ENCODE measurements at places on chromosomes 16 and 17.

DNA sequence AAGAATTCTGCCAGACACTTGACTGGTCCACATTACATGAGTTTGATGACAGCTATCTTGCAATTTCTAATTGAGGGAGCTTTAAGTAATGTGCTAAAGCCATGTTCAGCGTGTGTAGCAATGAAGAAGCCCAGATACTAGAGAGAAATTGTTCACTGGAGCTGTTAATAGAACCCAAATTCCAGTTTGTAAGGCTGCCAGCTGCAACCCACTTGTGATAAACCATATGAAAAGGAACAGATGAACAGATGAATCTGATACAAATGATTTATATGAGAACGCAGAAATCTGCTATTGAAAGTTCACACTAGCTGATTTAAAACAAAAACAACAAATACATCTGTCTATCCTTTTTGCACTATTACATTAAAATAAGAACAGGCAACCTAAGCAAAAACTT lies 6.2 kb downstream of the NACA2 start:
- H3K36me3 ChIP-seq: no peaks in the 10 kb centered on the region
- H3K4me1 ChIP-seq: no peaks in the 10 kb centered on the region
- no peak overlapping the region for H3K4me3 ChIP-seq
- no peak for ATAC-seq
- H3K27me3 ChIP-seq: peaks cover 21% of the 10 kb centered on the region
- no peak overlapping the region for H3K27ac ChIP-seq

- H3K27ac ChIP-seq: peak overlapping the region; percentile 99
- H3K4me3 ChIP-seq: peak overlapping the region; percentile 85
- ATAC-seq: no peak
- H3K36me3 ChIP-seq: peaks cover 69% of the 10 kb centered on the region
- peaks cover 26% of the 10 kb centered on the region for H3K4me1 ChIP-seq
- no peaks in the 10 kb centered on the region for H3K27me3 ChIP-seq
Measured at GRCh38 chr17:59785091-59785799, 77.8 kb downstream of the VMP1 start.

DNA sequence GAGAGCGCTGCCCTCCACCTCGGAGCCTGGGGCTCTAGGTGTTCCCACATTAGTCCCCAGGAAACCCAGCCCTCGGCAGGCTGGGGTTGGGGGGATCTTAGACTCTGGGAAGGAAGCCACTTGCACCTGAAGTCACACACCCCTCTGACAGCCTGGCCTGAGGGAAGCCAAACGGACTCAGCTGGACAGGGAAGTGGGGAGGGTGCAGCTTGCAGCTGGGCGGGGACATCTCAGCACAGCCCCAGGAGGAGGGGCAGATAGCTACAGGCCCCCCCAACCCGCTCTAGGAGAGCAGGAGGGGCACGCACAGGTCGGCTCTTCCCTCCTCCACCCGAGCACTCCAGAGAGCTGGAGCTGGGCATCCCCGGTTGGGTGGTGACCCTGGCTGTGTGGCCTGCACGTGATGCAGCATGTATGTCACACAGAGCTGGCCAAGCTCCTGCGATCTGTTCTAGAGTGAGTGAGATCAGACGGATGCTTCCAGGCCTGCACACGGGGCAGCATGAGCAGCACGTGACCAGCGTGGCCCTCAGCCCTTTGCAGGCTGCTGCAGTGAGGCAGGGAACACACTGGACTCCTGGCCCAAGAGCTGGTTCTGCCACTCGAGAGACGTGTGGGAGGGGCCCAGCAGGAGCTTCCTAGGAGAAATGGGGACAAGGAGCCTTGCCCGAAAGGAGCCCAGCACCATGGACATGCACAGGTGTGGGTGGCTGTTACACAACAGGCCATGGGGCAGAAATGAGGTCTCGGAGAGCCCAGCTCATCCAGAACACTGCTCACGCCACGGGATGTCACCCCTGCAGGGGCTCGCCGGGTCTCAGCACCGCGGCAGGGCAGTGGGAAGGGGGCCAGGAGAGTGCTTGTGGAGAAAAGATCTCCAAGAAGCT lies 15.4 kb downstream of the KIFC3 start:
- H3K27ac ChIP-seq: no peak overlapping the region
- ATAC-seq: no peak
- H3K27me3 ChIP-seq: no peaks in the 10 kb centered on the region
- no peaks in the 10 kb centered on the region for H3K36me3 ChIP-seq
- H3K4me3 ChIP-seq: no peak overlapping the region

GRCh38 chr17:47066095-47066494 lies 87.0 kb upstream of the RPRML start:
- peaks cover 7% of the 10 kb centered on the region for H3K4me1 ChIP-seq
- no peaks in the 10 kb centered on the region for H3K36me3 ChIP-seq
- no peak for ATAC-seq
- peak overlapping the region; percentile 84 for H3K4me3 ChIP-seq
- H3K27me3 ChIP-seq: no peaks in the 10 kb centered on the region
- peak overlapping the region; percentile 44 for H3K27ac ChIP-seq

DNA sequence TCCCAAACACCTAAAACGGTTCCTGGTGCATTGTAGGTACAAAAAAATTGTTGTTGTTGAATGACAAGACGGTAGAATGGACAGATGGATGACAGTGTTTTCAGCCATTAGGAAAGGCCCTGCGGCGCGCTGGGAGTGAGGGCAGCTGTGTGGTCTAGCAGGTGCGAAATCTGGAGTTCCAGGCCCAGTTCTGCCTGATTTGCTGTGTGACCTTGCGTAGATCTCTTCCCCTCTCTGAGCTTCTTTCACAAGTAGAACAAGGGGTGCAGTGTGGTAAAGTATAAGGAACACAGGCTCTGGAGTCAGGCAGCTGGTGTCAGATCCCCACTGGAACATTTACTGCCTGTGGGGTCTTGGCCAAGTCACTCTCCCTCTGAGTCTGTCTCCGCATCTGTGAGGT lies 25.3 kb downstream of the SPNS2 start:
- H3K27ac ChIP-seq: no peak overlapping the region
- H3K36me3 ChIP-seq: no peaks in the 10 kb centered on the region
- no peak for ATAC-seq
- no peaks in the 10 kb centered on the region for H3K4me1 ChIP-seq
- no peaks in the 10 kb centered on the region for H3K27me3 ChIP-seq

- no peak overlapping the region for H3K4me3 ChIP-seq
- no peaks in the 10 kb centered on the region for H3K36me3 ChIP-seq
- no peak for ATAC-seq
Measured at GRCh38 chr17:30226878-30227277, 8.6 kb downstream of the SLC6A4 start.

GRCh38 chr17:70171159-70171558 lies 1.8 kb downstream of the KCNJ2 start:
- H3K27me3 ChIP-seq: peaks cover 55% of the 10 kb centered on the region
- no peak overlapping the region for H3K27ac ChIP-seq
- no peak overlapping the region for H3K4me3 ChIP-seq
- H3K4me1 ChIP-seq: peaks cover 10% of the 10 kb centered on the region
- no peaks in the 10 kb centered on the region for H3K36me3 ChIP-seq

DNA sequence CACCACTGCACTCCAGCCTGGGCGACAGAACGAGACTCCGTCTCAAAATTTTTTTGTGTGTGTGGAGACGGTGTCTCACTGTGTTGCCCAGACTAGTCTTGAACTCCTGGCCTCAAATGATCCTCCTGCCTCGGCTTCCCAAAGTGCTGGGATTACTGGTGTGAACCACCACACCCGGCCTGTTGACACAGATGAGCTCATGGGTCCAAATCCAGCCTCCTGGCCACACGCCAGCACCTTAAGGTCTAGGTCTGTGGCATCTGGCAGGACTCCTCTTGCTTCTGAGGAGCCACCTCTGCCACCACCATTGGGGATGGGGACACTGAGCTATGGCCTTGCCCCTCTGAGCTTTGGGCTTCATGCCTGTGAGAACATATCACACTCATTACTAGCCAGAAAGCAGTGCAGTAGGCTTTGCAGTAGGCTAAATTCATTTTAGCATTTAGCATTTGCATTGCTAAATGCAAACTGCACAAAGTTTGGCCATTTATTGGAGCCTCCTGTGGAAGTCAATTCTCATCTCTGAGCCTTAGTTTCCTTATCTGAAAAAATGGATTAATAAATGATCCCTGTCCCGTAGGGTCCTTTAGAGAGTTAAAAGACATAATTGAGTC lies 5.5 kb upstream of the CDIPT start:
- H3K27ac ChIP-seq: no peak overlapping the region
- no peaks in the 10 kb centered on the region for H3K36me3 ChIP-seq
- no peaks in the 10 kb centered on the region for H3K27me3 ChIP-seq
- no peak overlapping the region for H3K4me3 ChIP-seq

- H3K27me3 ChIP-seq: peaks cover 14% of the 10 kb centered on the region
- H3K36me3 ChIP-seq: no peaks in the 10 kb centered on the region
- no peak for ATAC-seq
- no peak overlapping the region for H3K27ac ChIP-seq
- no peak overlapping the region for H3K4me3 ChIP-seq
Measured at GRCh38 chr16:57837305-57838125, 35.2 kb upstream of the KIFC3 start.

- no peaks in the 10 kb centered on the region for H3K4me1 ChIP-seq
- no peaks in the 10 kb centered on the region for H3K36me3 ChIP-seq
- H3K4me3 ChIP-seq: no peak overlapping the region
- H3K27me3 ChIP-seq: peaks cover 8% of the 10 kb centered on the region
- no peak for ATAC-seq
- H3K27ac ChIP-seq: no peak overlapping the region
Measured at GRCh38 chr17:19346351-19347255, 15.9 kb downstream of the B9D1 start.

- H3K36me3 ChIP-seq: peaks cover 80% of the 10 kb centered on the region
- no peak for ATAC-seq
- no peaks in the 10 kb centered on the region for H3K27me3 ChIP-seq
- H3K27ac ChIP-seq: peak overlapping the region; percentile 98
- peaks cover 31% of the 10 kb centered on the region for H3K4me1 ChIP-seq
- H3K4me3 ChIP-seq: peak overlapping the region; percentile 97
Measured at GRCh38 chr16:29806641-29807425, 504 bp downstream of the MAZ start.

- H3K27me3 ChIP-seq: no peaks in the 10 kb centered on the region
- H3K36me3 ChIP-seq: peaks cover 83% of the 10 kb centered on the region
- H3K27ac ChIP-seq: peak overlapping the region; percentile 34
- no peak for ATAC-seq
- peaks cover 25% of the 10 kb centered on the region for H3K4me1 ChIP-seq
- peak overlapping the region; percentile 99 for H3K4me3 ChIP-seq
Measured at GRCh38 chr17:40290629-40291280, 3.1 kb downstream of the CDC6 start.

DNA sequence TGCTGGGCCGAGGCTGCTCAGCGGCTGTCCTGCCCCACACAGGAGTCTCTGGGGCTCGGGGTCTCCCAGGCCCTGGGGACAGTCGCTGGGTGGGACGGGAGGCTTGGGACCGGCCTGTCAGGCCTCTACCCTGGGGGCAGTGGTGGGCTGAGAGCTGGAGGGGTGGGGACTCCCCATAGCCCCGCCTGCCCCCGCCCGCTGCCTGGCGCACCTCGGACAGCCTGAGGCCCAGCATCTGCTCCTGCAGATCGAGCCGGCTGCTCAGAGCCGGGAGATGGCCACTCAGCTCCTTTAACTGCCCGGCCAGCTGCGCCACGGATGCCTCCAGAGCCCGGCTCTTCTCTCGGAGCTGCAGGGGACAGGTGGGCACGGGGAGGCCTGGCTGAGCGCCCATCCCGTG lies 6.7 kb downstream of the PERCC1 start:
- no peak overlapping the region for H3K4me3 ChIP-seq
- no peaks in the 10 kb centered on the region for H3K36me3 ChIP-seq

DNA sequence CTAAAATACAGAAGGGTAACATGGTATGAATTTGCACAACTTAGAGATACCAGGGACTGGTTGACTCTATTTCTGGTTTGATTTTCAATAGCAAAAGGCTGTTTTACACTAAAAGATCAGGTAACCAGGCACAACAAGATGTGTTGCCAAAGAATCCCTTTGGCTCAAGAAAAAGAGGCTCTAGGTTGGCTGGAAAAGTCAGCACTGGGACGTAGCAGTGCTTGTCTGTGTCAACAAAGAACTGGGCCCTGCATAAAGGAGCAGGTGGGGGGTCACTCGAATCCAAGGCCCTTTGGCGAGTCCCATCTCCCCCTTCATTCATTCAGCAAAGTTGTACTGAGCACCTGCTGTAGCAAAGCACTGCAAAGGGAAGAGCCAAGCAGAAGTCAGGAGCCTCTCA lies 18.4 kb downstream of the SDR42E1 start:
- H3K4me1 ChIP-seq: no peaks in the 10 kb centered on the region
- ATAC-seq: no peak
- H3K27me3 ChIP-seq: no peaks in the 10 kb centered on the region
- no peak overlapping the region for H3K4me3 ChIP-seq
- no peaks in the 10 kb centered on the region for H3K36me3 ChIP-seq

GRCh38 chr16:2785101-2785991 lies 2.0 kb downstream of the PRSS33 start:
- H3K27ac ChIP-seq: peak overlapping the region; percentile 81
- H3K36me3 ChIP-seq: no peaks in the 10 kb centered on the region
- ATAC-seq: peak; percentile 79
- H3K27me3 ChIP-seq: peaks cover 6% of the 10 kb centered on the region
- peak overlapping the region; percentile 84 for H3K4me3 ChIP-seq

GRCh38 chr16:79081297-79082066 lies 519.1 kb downstream of the MAF start:
- peaks cover 3% of the 10 kb centered on the region for H3K27me3 ChIP-seq
- H3K4me1 ChIP-seq: peaks cover 54% of the 10 kb centered on the region
- H3K36me3 ChIP-seq: peaks cover 12% of the 10 kb centered on the region
- peak; percentile 51 for ATAC-seq
- peak overlapping the region; percentile 78 for H3K4me3 ChIP-seq

GRCh38 chr17:36972186-36972700 lies 23.5 kb downstream of the AATF start:
- H3K4me1 ChIP-seq: peaks cover 43% of the 10 kb centered on the region
- no peaks in the 10 kb centered on the region for H3K27me3 ChIP-seq
- no peak overlapping the region for H3K27ac ChIP-seq
- no peak for ATAC-seq
- no peak overlapping the region for H3K4me3 ChIP-seq

GRCh38 chr17:929586-929985 lies 50.0 kb downstream of the NXN start:
- H3K27ac ChIP-seq: no peak overlapping the region
- peaks cover 17% of the 10 kb centered on the region for H3K27me3 ChIP-seq
- H3K4me3 ChIP-seq: no peak overlapping the region
- H3K36me3 ChIP-seq: no peaks in the 10 kb centered on the region

DNA sequence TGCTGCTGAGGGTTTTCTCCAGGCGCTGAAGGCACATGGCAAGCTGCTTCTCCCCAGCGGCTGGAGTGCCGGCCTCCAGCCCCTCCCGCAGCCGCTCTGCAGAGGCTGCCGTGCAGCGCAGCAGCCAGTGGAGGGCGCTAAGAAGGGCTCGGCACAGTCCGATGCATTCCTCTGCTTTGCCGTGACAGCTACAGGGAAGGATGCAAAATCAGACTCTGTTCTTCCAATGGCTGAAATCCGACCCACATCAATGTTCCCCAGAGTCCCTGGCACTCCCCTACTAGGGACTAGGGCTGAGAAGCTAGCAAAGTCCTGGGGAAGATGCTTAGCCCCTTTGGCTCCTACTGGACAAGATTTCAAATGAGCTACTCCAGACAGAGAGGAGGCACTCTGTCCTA lies 19.0 kb downstream of the MED24 start:
- H3K27me3 ChIP-seq: no peaks in the 10 kb centered on the region
- no peak overlapping the region for H3K4me3 ChIP-seq
- H3K4me1 ChIP-seq: no peaks in the 10 kb centered on the region
- ATAC-seq: no peak

GRCh38 chr17:1645207-1646171 lies at the start of gene SCARF1:
Gene SCARF1 (minus strand): TSS chr17:1645732. CDS start chr17:1645697, 35 bp downstream.
- H3K36me3 ChIP-seq: peaks cover 7% of the 10 kb centered on the region
- H3K4me1 ChIP-seq: peaks cover 8% of the 10 kb centered on the region
- H3K27me3 ChIP-seq: no peaks in the 10 kb centered on the region

Measured in activated T-helper 17 cell treated with anti-CD3 and anti-CD28 coated beads, Interleukin-2, amount 50 U/mL, for 72 hours (primary cell).